ENCODE measurements at places on chromosomes 16 and 17. TPM values are rescaled to one million over a fixed set of nuclear protein-coding genes. Genes with fewer than 3 reads are reported as not detected.

The SPN gene
- polyA plus RNA-seq = 1.0 TPM

The BAIAP2 gene
- polyA plus RNA-seq = 15.4 TPM

The PLXDC1 gene
- 5.0 TPM for polyA plus RNA-seq

The KRT31 gene
- polyA plus RNA-seq = 5.9 TPM

The ZP2 gene
- 0.14 TPM for polyA plus RNA-seq

The GALR2 gene
- polyA plus RNA-seq = not detected

The DLX3 gene
- not detected for polyA plus RNA-seq

The ACSM2A gene
- 0.35 TPM for polyA plus RNA-seq

Data from forelimb muscle (tissue), 1 donor.